ENCODE measurements at places on chromosomes 2 and 18.

DNA sequence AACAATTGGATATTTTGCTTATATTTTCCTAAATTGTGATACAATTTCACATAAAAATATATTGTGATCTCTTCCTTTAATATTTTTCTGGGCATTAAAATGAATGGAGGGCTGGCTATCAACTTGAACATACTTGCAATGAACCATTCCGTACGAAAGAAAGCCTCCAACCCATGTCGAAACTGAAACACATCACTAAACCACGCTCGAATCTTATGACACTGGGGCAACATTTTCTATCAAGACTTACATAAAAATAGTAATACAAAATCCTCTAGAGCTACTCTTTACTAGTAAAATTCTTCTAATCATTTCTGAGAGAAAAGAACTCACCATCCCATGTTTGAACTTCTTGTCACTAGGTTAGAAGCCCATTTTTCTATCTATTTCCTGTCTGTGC is 132.8 kb upstream of the DOK6 start:
- no peak for DNase-seq

DNA sequence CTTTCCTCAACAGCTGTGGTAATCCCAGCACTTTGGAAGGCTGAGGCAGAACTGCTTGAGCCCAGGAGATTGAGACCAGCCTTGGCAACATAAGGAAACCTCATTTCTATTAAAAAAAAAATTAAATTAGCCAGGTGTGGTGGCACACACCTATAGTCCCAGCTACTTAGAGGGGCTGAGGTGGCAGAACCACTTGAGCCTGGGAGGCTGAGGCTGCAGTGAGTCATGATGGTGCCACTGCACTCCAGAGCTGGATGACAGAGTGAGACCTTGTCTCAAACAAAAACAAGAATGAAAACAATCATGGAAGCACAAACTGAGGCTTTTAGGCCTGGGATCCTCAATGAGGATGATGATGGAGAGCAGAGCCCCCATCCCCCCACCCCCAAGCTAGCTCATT is 19.8 kb downstream of the GAREM1 start:
- DNase-seq = no peak

- no peak for DNase-seq
These were observed 20.4 kb upstream of the ADGRF3 start for GRCh38 chr2:26366957-26367356.

GRCh38 chr18:68172842-68173549 is 541.9 kb downstream of the TMX3 start:
- DNase-seq = no peak

DNA sequence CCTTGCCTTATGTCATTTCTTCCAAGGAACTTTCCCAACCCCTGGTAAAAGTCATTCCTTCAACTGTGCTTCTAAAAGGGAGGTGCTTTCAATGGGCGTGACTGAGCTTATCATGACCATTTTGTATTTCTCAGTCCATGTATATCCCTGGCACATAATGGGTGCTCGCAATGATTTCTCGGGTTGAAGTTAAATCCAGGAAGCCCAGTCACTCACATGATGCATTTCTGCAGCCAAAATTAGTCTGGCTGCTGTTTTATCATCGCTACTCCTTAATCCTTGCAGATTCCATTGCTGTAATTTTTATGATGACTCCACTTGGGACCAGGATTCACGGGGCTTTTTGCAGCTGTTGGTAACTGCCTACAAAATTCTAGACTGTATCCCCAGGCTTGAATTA is 25.9 kb upstream of the RFX8 start:
- DNase-seq = no peak

DNA sequence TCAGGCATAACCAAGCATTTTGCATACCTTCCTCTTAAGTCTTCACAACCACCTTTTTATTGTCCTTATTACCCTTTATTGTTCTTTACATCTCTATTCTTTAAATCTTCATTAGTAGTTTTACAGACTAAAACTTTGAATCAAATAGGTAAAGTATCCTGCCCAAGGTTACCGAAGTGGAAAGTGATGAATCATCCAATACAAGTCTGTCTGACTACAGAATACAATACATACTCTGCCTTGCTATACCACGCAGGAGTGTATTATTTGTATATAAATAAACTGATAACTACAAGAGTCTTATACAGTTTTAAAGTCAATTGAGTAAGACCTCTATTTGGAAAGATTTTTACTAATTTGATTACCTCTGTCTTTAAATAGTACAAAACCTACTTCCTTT is 196.0 kb downstream of the ZEB2 start:
- DNase-seq = peak; percentile 27

GRCh38 chr2:99439971-99440505 is 49.8 kb downstream of the REV1 start:
- no peak for DNase-seq

GRCh38 chr2:156864753-156865152 is 392.8 kb upstream of the GALNT5 start:
- no peak for DNase-seq

- no peak for DNase-seq
These were observed 29.8 kb downstream of the TANK start for GRCh38 chr2:161190050-161190449.

GRCh38 chr18:67997496-67997895 is 481.0 kb upstream of the DSEL start:
- DNase-seq = no peak

GRCh38 chr2:9966491-9967022 is 15.1 kb downstream of the GRHL1 start:
- no peak for DNase-seq

DNA sequence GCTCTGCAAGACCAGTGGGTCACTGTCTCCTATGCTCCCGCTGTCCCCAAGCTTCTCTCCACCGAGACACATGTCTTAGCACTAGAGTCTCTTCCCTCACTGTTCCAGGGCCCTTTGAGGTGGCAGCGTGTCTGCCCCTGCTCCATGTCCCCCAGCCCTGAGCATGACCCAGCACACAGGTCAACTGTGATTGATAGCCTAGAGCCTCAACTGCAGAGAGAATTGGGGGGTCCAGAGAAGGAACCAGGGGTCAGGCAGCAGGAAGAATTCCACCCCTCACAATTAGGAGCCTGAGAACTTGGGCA is 54.6 kb upstream of the ODC1 start:
- no peak for DNase-seq

GRCh38 chr2:3289526-3289925 is 88.1 kb downstream of the EIPR1 start:
- no peak for DNase-seq

- DNase-seq = no peak
These were observed 11.4 kb upstream of the NMUR1 start for GRCh38 chr2:231541645-231542044.

DNA sequence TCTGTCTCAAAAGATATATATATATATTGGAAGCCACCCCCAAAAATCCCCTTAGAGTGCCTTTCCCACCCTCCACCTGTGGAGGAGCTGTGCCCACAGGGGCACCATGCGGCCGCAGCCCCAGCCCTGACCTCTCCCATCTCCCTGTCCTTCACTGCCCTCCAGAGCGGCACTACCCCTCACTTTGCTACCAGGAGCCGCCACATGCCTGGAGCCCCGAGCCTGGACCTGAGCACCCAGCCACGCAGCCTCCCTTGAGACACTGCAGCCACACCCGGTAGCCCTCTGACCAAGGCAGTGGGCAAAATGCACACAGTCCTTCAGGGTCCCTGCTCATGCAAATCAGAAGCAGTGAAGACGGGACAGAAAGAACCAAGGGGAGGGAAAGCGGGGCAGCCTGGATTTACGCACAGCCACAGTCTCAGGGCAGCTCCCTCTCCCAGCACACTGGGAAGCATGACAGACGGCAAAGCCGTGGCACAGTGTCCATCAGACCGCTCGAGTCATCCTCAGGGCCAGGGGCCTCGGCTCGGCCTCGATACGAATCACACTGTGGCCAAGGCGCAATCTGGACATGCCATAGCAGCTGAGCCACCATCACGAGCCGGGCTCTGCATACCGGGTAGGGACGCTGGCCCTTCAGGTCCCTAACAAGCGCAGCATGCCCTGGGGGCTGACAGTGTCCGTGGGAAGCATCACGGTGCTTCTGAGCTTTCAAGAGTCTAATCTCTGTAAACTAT is 10.1 kb downstream of the HDAC4 start:
- no peak for DNase-seq

- DNase-seq = no peak
These were observed 106.7 kb downstream of the FOXI3 start for GRCh38 chr2:88345842-88346241.

DNA sequence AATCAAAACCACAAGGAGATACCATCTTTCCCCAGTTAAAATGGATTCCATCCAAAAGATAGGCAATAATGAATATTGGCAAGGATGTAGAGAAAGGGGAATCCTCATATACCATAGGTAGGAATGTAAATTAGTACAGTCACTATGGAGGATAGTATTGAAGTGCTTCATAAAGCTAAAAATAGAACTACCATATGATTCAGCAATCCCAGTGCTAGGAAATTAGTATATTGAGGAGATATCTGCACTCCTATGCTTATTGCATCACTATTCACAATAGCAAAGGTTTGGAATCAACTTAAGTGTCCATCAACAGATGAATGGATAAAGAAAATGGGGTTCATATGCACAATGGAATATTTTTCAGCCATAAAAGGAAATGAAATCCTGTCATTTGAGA is 251.2 kb downstream of the ZNF804A start:
- DNase-seq = no peak

DNA sequence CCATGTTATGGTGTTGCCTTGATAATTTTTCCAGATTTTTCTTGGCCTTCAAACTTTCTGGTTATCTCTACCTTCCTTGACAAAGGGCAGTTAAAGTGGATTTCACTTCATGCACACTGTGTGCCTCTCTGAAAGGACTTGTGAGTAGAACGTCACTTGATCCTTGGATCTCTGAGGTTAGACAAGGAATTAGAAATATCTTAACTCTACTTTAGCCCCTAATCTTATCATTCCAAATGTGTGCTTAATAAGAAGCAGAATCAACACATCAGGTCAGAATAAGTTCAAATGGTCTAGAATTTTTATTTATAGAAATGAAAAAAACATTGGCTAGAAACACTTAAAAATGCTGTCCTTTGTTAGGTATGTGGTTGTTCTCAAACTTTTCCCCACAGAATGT is 205.7 kb downstream of the TPGS2 start:
- DNase-seq = no peak

- no peak for DNase-seq
These were observed 64.9 kb downstream of the DNMT3A start for GRCh38 chr2:25276569-25277465.

DNA sequence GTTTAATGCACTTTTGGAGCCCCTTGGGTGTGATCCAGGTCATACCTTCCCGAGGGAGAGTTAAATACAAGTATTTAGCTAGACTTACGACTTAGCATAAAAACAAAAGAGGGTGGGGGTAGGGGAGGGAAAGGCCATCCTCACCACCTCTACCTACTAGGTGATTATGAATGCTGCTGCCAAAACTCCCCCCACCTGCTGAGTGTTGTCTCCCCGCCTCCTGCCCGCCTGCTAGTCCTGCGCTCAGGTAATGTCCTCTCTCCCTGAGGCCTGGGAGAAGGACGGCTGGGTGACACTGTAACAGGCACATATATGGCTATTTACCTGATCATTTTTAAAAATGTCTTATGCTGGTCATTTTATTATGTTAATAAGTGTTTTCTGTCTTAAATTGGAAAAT is 3.0 kb upstream of the NCKAP5 start:
- no peak for DNase-seq

DNA sequence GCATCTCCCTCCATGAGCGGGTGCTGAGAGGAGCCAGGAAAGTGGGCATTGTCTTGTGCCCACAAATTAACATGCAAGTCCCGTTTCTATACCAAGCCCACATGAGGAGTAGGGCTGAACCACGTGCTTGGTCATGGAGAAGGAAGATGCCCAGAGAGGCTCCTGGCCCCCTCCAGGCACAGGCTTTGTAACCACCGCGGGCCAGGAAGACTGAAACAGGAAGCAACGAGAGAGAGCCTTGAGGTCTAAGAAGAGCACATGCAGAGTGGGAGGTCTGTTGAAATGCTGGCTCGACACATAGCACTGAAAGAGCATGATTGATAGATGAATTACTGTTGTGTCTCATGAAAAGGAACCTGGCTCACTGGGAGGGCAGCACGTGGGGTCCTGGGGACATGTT is 36.3 kb downstream of the VWA3B start:
- DNase-seq = no peak

DNA sequence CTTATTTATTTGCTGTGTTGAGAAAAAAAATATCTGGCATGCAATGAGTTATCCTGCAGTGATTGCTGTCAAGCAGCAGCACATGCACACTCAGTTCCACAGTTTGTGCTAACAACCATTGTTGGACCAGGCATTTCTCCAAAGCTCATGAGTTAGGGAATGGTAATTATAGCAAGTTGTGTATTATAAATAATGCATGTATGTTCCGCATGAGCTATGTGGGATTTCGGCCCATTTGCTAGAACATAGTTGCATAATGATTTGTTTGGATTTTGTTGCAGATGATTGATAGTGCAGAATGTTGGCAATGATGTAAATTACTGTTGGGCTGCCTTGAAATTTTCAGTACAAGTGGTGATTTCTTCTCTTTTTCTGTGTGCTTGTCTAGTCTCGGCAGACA is 10.7 kb downstream of the KCNJ3 start:
- DNase-seq = no peak

- no peak for DNase-seq
These were observed 28.3 kb downstream of the MYO7B start for GRCh38 chr2:127563458-127564428.

DNA sequence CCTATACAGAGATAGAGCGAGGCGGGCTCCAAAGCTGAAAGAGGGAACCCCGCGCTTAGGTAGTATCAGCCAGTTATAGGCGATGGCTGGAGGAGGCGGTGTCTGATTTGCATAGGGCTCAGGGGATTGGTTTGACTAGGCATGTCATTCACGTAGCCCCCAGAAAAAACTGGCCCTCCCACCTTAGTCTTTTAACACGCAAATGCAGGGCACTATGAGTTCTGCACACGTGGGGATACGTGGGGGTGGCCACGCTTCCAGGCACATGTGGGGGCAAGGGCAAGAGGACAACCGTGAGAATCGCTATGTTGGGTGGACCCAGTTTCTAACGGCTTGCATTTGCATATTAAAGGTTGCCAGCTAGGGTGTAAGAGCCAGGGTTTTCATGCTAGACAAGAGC is 56.7 kb upstream of the MSTN start:
- DNase-seq = no peak

DNA sequence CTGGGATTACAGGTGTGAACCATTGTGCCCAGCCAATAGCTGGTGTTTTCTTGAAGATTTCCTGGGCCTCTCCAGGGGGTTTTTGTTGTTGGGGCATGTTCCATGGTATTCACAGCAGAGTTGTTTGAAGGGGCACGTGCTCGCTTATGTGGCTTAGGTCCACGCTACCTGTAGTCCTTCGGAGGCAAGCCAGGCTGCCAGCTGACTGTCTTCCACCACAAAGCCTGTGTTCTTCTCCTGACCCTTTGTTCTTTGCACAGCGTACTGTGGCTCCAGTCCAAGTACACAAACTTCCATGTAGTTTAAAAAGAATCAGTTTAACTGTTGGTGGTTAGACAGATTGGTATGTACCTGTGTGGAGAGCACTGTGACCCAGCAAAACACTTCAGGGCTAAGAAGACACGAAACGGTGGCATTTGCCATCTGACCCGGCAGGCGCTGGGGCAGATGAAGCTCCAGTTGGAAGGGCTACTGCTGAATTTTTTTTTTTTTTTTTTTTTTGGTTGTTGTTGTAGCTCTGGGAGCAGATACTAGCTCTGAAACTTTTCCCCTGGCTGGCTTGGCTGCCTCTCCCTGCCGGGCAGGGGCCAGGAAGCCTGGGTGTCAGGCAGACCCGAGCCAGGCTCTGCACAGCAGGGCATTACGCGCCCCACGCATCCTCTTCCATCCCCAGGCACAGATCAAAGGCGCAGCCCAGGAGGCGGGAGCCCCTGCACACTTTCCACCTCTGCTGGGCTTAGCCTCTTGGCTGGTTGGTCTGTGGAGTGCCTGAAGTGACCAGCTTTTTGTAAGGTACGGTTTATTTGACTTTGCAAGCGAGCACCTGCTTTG is 5.7 kb downstream of the GREB1 start:
- no peak for DNase-seq

All from kidney glomerular epithelial cell (primary cell).